KBM-7 (cell line): ENCODE measurements at places on chromosomes 3 and 15.

DNA sequence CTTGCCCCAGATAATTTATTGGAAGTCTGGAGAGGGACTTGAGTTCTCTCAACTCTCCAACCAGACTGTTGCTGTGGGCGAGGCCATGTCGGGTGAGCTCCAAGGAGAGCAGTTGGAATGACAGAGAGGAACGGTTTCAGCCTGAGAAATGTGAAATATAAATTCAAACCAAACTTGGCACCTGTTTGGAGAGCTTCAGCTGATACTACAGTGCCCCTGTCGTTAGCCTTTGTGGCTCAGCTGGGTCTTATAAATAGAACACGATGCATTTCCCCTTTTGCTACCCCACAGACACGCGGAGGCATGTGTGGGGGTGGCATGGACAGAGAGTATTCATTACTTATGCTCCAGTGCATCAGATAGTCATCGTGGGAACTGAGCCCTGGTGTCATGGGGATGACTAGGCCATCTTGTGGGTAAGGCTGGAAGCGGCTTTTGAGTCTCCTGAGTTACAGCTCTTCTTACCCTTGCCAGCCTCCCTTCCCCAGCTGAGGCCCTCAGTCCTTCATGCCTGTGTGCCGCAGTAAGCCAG, 15.6 kb downstream of the SMAD3 start:
- peak; percentile 100 for DNase-seq

GRCh38 chr3:124851905-124852304, 35.3 kb downstream of the ITGB5 start:
- no peak for DNase-seq

DNA sequence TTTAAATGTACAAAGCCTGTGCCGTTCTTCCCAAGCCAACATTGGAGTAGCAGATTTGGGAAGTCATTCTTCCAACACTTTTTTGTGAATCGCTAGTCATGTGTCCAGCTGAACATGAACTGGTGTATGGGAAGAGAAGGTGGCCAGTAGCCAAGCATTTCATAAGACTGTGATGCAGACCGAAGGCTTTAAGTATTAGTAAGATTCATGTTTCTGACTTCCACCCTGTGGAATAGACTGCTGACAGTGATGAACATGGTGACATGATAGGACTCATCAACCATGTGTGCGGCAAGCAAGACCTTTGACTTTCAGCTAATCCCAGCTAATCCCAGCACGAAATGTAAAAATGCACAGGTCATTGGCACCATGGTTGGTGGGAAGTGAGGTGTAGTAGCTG, 48.3 kb upstream of the THSD4 start:
- DNase-seq, result no peak

GRCh38 chr3:98897701-98898100, 3.8 kb downstream of the DCBLD2 start:
- DNase-seq, result no peak

DNA sequence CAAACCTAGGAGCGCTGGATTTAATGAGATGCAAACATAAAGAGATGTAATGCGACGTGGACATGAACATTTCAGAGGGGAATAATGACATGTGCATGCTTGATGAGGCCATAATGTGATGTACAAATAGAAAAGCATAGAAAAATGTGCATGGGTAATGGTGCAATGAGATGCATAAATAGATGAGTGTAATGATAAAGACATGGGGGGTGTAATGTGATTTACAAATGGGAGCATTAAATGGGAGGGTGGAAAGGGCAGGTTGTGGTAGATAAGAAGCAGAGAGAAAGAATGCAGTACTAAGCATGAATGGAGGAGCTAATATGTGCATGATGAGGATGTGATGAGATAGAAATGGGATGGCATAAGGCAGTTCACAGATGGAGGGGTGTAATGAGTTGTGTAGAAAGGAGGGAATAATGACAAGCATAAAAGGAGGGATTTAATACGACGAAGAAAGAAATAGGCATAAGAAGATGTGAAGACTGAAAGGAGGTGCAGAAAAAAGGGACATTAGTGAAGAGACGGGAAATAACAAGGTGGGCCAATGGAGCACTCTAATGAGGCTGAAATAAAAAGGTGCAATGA, 137.5 kb upstream of the CCNL1 start:
- DNase-seq, result no peak

DNA sequence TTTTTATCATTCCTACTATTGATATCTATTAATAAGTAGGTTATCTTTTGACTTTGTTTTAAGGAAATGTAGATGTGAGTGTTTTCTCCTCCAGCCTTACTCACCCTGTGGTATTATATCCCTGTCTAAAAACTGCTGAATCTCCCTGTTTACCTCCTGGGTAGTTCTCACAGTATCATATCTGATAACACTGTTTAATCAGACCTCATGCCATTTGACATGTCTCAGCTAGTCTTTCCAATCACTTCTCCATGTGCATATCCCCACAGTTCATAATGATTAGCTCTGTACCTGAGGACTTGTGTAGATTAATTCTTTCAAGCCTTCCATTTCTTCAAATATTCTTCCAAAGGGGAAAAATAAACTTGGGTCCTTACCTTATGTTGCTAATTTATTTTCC, 30.7 kb downstream of the DUOX2 start:
- no peak for DNase-seq

DNA sequence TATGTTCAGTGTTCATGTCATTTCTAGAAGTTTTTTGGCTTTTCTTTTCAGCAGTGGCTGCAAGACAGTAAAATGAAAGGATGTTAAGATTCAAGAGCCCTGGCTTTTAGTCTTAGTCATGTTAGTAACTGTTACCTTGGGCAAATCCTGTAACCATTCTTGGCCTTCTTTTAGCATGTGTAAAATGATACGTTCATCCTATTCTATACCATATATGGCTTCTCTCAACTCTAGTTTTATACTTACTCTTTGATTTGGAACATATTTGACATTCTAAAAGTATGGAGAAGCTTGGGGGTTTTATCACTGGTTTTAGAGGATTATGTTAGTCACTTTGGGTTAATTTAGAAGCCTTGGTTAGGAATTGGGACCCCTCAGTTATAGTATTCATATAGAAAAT, 20.1 kb downstream of the GTF2E1 start:
- DNase-seq, result no peak

- no peak for DNase-seq
Measured at GRCh38 chr3:11099306-11099705, 55.0 kb upstream of the HRH1 start.

GRCh38 chr15:48671103-48672022, 25.9 kb upstream of the FBN1 start:
- no peak for DNase-seq
